ENCODE measurements at places on chromosomes 5 and 9.

- DNase-seq: no peak
Observed at GRCh38 chr5:9654886-9655285, 24.7 kb upstream of the TAS2R1 start.

GRCh38 chr9:98236901-98237487 is 18.5 kb downstream of the TBC1D2 start:
- no peak for DNase-seq

GRCh38 chr9:127199001-127199791 is 65.4 kb upstream of the GARNL3 start:
- peak; percentile 53 for DNase-seq

DNA sequence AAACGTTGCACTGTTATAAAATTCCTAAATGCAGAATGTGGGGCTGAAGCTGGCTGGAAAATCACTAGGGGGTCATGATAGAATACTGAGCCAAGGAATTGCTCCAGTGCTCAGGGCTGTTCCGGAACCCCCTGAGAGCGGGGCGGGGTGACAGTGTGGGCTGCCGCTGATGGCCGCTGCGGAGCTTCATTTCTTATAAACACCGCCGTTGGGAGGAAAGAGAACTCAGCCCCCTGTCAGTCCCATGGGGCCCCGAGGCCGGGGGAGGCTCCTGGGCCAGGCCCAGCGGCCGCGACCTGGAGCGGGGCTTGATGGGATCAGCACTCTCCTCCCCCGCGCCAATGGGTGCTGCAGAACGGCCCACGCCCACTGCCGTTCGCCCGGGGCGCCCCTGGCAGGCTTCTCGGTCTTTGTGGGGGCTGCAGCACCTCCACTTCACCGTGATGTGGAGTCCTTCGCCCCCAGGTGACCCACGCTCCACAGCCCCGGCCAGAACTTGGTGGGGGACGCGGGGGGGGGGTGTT is 5.2 kb upstream of the IRF1 start:
- peak; percentile 86 for DNase-seq

DNA sequence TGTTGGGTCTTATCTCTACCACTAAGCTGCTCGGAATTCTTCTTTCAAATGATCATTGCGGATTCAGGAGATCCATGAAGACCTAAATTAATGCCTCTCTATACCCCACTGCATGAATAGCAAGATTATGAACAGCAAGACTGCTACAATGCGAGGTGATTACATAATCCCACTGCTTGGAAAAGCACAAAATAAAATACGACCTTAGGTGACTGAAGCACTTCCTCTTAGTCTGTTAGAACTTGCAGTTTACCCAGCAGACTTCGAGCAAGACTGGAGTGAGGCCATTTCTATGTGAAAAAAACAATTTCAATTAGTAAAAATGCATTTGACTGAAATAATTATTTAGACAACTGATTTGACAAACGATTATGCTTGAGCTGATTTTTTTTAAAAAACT is 59.8 kb downstream of the SH3RF2 start:
- DNase-seq: no peak

DNA sequence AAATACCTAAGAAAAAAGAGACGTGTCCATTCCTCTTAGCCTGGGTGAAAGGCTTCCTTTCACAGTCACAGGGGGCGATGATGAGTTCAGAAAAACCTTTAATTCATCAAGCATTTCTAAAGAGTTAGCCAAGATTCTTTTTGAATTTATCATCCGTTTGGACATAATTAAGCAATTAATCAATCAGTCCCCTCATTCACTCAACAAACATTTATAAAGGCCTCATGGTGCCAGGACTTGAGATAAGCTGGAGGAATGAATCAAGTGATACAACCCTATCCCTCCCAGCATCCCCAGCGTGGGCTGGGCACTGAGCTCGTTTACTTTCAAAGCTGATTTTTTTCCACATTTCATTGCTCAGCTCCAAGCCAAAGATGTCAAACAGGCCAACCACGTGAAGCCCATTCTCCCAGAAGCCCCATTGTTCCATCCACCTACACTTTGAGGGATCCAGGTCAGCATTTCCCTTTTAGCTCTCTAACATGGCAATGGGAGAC is 140.5 kb downstream of the SLIT3 start:
- no peak for DNase-seq

- DNase-seq: no peak
Observed at GRCh38 chr9:86733929-86734328, 213.4 kb downstream of the GAS1 start.

DNA sequence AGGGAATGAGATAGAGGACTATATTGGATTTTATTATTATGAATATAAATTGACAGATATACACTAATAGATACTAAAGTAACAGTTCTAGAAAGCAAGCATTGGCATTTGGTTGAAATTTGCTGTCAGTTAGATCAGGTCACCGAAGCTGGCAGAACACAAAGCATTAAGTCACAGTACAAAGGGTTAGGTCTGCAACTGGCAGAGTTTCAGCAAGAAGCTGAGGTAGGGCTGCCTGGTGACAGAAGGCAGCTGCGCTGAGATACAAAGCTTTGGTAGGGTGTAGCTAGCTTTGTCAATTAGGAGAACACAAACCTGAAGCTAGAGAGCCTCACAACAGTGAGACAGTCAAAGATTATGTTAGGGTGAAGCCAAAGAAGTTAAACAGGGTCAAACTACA is 6.3 kb upstream of the CSNK1G3 start:
- DNase-seq: no peak

DNA sequence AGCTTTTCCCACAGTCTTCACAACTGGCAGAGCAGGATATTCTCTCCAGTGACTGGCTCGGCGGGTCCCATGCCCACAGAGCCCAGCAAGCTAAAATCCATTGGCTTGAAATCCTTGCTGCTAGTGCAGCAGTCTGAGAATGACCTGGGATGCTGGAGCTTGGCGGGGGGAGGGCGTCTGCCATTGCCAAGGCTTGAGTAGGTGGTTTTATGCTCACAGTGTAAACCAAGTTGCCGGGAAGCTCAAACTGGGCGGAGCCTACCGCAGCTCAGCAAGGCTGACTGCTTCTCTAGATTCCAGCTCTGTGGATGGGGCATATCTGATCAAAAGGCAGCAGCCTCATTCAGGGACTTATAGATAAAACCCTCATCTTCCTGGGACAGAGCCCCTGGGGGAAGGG is 194.1 kb downstream of the CCDC171 start:
- DNase-seq: no peak

DNA sequence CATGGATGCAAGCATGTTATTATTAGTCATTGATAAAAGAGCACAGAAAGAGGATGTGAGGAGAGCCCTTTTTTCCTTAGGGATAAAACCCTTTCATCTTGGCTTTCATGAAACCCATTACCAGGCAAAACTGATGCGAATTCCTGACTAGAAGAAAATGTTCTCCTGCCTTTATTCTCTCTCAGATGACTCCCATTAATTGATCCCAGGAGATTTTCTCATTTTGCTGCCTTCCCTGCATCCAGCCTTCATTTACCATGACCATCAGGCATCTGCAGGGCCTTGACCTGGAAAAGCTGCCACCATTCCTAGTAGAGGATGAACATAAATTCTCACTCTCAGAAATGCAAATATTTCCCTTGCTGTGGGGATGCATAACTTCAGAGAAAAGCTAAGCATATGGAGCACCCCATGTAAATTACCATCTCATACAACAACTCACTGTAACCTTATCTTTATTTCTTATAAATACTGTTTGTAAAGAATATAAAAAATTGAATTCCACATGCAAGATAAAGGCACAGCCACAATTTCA is 176.5 kb downstream of the PDE4D start:
- DNase-seq: no peak

DNA sequence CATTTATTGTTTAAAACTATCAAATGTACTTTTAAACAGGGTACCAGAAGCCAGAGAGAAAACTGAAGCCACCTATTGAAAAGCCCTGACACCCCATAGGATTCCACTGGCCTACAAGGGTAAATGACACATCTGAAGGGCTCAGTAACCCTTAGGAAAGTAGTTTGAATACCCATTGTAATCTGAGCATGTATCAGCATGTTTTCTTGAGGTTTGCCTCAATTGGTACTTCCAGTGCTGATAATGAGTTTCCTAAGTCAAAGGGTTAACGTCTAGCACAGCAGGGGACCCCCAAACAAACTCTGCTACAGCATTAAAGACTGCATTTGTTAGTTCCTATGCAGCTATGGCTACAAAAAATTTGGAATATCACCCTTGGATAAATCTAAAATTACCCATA is 657.1 kb downstream of the NR2F1-AS1 start:
- no peak for DNase-seq

GRCh38 chr5:153118018-153118417 is 372.5 kb upstream of the GRIA1 start:
- DNase-seq: no peak

GRCh38 chr5:163503106-163504078 is 2.0 kb upstream of the MAT2B start:
- DNase-seq: no peak

GRCh38 chr5:54520438-54520846 is 2.9 kb downstream of the SNX18 start:
- DNase-seq: no peak

DNA sequence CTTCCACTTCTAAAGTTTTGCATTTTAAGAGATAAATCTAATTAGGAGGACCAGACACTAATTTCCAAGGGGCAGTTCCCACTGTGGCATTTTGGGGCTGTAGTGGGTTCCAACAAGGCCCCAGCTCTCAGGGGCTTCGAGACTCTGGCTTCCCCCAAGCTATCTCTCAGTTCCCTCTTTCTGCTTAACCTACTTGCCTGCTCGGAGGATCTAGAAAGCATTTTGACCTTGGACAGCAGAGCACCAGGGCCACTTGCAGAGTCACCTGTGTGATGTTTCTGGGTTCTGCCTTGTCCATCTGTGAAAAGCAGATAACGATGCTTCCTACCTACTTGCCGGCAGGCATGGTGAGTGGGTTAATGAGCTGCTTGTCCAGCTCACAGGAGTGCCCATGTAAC is 175.4 kb downstream of the MED10 start:
- DNase-seq: no peak

DNA sequence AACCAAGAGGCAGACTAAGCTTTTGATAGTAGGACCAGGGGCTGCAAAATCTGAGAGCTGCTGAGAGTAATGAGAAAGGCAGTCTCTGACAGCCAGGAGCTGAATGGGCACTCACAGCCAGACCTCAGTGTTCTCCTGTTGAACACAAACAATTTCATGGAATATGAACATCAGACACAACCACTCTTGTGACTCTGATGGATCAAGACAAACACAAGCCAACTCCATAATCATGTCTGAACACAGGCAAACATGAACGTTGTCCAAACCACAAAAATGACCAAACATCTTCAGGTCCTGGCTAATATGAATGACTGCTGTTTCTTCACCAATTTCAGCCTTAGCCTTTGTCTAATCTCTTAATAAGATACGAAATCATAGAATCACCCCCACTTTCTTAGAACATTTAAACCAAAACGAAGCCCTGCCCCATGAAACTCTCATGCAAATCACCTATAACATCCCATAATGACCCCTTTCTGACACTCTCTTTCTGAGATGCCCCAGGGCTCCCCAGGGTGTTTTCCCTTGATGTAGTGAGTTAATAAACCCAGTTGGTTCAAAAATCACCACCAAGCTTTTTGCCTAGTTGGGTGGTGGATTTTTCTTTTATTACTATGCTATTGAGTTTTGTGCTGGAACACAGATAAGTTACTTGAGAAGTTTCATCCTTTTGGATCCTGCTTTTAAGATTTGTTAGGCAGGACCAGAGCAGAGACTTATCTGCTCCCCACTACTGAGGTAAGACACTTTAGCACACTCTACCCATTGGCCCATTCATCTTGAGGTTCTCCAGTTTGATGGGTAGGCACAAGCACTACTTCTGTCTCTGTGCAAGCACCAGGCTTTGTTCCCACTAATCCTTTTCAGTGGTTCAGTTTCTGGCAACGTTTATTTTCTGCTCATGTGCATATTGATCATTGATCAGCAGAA is 5.9 kb upstream of the ERAP2 start:
- DNase-seq: no peak

DNA sequence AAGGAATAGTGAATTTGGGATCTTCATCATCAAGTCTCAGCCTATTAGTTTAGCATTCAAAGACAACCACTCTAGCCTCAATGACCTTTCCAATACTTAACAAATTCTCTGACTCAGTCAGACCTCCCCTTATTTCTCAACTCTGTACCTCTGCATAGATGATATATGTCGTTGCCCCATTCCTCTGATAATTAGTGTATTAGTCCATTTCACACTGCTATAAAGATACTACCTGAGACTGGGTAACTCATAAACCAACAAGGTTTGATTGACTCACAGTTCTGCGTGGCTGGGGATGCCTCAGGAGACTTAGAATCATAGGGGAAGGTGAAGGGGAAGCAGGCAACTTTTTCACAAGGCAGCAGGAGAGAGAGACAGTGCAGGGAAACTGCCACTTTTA is 8.9 kb downstream of the MRPL22 start:
- no peak for DNase-seq

DNA sequence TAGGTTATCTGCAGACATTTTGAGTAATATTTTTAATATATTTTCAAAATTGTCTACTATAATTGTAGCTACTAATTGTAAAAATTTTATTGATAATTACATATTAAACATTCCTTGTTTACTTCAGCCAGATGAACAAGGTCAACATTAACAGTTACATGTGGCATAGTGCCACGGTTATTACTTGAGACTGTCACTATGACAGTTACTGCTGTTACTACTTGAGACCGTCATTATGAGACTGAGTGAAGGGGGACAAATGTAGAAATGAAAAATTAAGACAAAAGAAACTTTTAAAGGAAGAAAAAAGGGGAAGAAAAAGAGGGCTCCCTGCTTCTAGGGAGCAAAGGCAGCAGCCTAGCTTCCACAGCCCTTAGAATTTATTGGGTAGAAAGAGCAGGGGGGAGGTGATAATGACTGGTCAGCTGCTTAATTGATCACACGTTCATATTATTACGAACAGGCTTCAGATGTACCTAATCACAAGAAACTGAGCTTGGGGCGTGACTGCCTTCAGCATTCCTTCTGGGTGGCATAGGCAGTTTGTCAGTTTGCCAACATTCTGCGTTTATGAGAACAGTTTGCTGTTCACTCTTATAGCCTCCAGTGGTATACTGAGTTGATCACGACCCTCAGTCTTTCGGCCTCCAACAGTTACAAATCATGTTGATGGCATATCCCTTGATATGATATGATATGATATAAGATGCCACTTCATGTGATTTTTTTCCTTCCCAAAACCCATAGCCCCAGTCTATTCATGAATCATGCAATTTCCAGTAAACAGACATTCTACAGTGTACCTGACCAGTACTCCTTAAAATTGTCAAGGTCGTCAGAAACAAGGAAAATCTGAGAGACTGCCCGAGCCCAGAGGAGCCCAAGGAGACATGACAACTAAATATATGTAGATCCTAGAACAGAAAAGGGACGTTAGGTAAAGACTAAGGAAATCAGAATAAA is 13.1 kb downstream of the MARCHF6 start:
- no peak for DNase-seq

GRCh38 chr9:83649080-83649479 is 26.1 kb downstream of the IDNK start:
- DNase-seq: peak; percentile 39

- DNase-seq: no peak
Observed at GRCh38 chr5:82176115-82176814, 101.9 kb downstream of the RPS23 start.

DNA sequence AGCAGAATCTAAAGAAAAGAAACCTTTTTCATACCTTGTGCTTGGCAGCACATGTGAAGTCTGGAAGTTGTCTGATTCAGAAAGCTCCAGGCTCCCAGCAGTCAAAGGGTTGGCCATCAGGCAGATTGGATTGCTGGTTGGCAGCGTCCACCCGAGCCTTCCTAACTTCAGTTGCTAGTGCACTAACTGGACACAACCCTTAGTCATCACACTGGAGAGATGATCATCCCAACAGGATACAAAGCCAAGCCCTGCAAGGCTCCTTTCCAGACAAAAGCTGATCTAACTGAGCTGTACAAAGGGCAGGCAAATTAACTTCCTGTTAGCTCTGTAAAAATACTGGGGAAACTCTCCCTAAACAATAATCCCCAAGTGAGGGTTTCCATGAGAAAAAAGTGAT is 185.6 kb downstream of the SNX18 start:
- DNase-seq: no peak

All from stimulated activated CD8-positive, alpha-beta memory T cell treated with anti-CD3 and anti-CD28 coated beads, Interleukin-15, amount 100 ng/mL, for 4 hours (primary cell).